ENCODE measurements at places on chromosomes 3 and 15.

DNA sequence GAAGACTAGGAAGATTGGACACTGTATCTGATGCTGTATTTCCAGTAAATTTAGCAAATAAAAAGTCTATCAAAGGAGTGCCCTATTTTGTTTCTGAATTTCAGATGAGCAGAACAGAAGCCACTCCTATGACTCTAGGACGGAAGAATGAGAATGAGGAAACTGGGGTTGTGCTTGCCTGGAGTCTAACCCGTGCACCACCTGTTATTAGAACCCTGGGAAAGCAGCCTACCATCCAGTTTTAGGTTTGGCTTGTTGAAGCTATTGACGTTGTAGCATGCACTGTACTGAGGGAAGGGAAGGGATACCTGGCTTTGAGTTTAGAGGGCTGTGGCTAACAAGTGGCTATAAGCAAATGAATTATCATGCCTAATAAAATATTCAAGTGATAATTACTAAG lies 318.5 kb downstream of the SLC9A9 start:
- no peak for DNase-seq

- DNase-seq, result no peak
Measured at GRCh38 chr3:30418443-30418842, 188.0 kb upstream of the TGFBR2 start.

- no peak for DNase-seq
Measured at GRCh38 chr15:101642361-101642760, 9.8 kb downstream of the TM2D3 start.

GRCh38 chr3:99871231-99872045 lies 53.8 kb downstream of the CMSS1 start:
- DNase-seq, result no peak

DNA sequence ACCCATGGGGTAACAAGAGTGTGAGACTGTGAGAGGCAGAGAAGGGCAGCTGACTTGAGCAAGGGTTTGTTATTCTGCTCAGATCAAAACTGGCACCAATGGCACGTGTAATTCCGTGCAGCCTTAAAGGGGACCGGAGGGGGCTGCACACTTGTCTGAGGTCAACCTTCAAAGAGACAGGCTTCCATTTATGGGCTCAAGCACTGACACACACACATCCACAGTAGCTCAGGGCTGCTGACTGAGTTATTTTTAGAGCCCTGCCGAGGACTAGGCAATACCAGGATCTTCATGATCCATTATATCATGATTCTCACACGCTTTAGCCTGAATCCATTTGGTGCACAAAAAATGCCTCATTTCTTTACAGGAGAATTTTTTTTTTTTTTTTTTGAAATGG lies 20.6 kb upstream of the SPTBN5 start:
- DNase-seq, result no peak

GRCh38 chr15:53126144-53126543 lies 336.0 kb upstream of the ONECUT1 start:
- DNase-seq, result no peak

DNA sequence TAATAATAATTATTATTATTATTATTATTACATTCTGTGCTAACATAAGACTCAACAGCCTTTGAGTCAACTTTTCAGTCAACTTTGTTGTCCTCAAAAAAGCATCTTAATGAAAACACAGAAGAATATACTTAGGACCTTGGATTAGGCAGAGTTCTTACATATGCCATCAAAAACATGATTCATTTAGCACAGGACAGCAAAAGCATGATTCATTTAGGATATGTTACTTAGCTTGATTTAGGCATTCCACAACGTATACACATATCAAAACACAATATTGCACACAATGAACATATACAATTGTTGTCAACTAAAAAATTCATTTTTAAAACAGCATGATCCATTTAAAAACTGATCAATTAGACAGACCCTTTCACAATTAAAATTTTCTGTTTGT lies 213.0 kb downstream of the FMN1 start:
- DNase-seq, result no peak

DNA sequence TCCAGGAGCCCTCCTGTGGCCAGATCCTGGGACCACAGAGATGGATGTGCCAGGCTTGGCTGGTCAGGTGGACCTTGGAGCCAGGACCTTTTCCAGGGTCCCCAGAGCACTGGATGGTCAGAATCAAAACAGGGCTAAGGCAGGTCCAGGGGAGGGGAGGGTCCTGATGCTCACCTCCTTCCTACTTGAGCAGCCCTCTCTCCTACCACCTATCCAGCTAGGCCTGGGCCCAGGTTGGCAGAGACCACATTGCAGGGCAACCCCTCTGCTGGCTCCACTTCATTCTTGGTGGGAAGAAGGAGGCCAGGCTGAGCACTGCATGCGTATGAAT lies 28.5 kb upstream of the SFMBT1 start:
- DNase-seq, result no peak

- no peak for DNase-seq
Measured at GRCh38 chr3:40873476-40873875, 325.8 kb upstream of the CTNNB1 start.

DNA sequence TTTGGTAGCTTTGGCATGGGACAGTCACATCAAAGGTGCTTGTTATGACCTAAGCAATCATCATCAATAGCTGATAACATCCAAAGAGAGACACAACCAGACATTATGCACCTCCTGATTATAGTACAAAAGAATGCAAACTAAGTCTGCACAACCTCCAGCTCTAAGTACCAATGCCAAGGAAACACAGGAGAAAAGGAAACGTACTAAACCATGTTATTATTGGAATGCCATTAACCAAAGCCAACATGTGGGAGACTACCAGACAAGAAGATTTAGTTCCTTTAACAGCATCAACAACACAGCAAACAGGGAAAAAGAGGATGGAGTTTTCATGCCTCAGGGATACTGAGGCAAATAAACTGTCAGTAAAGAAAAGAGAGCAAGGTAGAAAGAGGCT lies 61.4 kb downstream of the CD47 start:
- no peak for DNase-seq

DNA sequence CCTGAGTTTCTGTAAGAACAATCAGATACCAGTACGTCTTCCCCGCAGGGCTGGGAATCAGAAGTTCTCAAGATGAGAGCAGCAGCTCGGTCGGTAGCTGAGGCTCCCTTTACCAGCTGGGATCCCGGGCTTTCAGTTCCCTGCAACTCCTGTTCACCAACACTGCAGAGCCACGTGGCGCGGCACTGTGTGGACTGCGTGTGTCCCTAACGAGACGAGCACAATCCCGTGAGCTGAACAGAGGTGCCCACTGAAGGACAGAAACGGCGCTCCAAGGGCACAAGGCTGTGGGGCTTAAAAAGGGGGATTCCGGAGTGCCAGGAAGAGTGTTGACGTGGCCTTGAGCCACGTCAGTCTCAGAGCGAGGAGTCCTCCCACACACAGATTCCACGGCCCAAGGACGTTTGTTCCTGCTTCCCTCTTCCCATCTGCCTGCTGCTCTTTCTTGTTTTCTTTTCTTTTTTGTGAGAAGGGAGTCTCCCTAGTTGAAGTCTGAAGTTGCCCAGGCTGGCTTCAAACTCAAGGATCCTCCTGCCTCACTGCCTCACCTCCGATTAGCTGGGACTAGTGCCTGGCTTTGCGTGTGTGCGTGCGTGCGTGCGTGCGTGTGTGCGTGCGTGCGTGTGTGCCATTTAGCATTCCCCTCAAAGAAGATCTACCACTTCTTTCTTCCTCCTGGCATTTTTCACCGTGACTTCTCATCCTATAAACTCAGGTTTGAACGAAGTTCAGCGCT lies 37.1 kb upstream of the RPL35A start:
- DNase-seq, result no peak

DNA sequence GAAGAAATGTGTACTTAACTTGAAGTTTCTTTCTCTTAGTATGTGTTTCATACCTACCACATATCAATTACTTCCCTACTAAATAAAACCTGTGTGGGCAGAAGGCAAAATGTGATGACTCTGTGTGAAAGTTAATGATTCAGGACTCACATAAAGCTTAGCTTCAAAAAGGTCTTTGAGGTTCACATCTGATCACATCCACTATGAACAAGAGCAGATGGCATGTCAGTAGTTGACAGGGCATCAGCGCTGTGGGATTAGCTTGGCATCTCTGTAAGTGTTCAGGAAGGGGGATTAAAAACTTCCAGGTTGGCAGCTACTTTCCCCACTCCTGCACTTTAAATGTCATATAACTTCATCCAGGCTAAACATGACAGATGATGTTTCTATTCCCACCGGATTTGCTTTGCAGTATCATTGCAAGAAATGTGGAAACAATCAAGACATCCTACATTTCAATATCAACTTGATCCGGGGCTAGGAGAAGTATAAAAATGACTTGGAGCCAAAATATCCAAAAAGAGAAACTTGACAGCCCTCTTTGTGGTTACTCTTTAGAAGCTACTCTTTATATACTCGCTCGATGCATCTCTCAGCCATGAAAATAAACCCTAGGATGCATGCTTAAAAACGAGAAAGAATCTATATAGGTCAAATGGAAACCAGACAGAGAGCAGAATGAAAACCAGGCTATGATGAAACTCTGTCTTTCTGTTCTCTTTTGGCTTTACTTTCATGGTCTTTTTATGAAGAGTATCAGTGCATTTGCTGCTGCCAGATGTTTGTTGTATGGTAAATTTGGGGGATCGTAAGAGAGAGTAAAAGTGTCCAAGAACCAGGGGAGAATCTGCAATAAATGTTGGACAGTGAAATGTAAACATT lies 273.1 kb upstream of the ALCAM start:
- DNase-seq, result no peak

DNA sequence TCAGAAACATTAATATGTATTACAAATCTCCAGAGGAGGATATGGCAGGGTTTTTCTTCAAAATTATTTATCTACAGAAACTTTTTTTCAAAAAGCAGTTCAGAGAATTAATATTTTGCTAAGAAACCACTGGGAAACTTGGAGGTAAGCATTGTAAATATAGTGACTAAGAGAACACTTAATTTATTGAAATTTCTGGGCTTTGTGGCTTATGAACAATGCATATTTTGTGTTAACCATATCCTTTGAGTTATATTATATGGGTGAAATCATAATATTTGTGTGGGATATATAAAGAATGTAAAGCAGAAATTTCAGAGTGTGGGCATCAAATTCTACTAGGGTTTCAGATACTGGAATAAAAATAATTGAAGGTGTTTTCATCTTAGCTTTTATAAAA lies 1059.2 kb downstream of the ZPLD1 start:
- DNase-seq, result no peak

DNA sequence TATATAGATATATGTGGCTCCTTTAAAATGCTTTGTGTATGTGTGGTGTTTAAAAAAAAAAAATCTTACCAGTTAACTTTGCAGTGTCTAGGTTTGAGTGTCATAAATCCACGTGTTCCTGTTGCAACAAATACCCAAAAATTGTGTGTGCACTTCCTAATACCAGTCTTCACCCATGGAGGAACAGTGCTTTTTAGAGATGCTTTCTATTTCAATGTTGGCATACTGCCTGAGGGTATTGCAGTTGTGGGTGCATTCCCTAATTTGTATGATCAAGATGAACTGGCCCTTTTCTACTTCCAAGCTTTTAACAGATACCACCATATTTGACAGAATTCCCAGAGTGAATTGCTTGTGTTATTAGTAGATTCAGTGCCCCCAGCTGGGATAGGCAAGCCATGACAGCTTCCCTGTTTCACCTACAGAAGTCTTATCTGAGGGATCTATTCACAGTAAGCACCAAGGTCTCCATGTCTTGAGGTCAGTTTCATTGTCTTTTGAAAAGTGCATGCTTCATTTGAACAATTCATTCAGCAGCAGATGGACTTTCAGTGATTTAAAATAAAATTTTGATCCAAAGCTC lies 68.9 kb upstream of the GOLGA6B start:
- no peak for DNase-seq

DNA sequence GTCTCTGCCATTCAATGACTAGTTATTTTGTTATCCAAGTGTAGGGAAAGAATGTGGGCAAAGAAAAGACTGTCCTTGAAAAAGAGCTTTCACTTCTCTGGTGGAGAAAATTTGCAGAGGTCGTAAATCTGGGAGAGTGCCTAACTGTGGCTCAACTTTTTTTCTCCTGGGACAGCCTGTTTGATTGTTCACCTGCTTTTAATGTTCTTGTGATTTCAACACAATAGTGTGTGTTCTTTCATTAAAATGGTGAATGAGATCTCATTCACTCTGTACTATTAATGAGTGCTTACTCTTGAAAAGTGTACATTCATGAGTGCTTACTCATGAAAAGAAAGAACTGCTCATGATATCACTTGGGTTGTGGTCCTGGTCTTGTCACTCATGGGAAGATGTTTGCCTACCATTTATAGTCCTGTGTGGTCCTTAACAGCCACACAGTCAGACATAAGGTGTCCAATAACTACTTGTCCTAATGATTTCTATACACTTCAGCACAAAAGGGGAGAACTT lies 567.3 kb downstream of the GRM7 start:
- no peak for DNase-seq

DNA sequence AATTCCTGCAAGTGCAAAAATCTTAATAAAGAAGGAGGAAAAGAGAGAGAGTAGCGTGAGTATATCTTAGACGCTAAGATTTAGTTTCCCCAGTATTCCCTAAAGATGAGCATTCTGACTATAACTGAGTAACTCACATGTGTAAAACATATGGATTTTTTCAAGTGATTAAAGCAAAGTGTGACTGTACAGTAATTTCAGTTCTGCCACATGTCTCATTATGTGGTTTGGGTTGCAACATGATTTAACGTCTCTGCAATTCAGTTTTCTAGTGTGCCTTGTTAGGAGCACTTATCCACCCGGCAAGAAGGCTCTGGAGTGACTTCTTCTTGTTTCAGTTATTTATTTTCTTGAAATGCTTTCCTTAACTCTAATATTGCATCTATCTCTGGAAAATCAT lies 514.1 kb downstream of the ROBO1 start:
- no peak for DNase-seq

- DNase-seq, result no peak
Measured at GRCh38 chr3:131582438-131582837, 79.7 kb upstream of the MRPL3 start.

- DNase-seq, result no peak
Measured at GRCh38 chr15:48802257-48802656, 8.6 kb downstream of the CEP152 start.

- no peak for DNase-seq
Measured at GRCh38 chr15:82790321-82790720, 15.5 kb downstream of the FSD2 start.

DNA sequence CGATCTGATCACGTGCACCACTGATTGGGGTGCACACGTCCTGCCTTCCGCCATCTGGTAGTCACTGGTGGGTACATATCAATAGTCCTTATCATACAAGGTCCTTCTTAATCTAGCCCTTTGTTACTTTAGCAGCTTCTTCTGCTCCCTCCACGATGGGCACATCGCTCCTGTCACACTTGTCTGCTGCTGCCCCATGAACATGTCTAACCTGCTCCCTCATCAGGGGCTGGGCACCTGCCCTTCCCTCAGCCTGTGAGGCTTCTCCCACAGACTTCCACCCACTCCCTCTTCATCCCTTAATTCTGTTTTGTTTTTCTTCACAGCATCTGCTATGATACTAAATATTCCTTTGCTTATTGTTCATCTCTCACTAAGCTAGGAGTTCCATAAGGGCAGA lies 82.5 kb downstream of the UACA start:
- DNase-seq, result no peak

DNA sequence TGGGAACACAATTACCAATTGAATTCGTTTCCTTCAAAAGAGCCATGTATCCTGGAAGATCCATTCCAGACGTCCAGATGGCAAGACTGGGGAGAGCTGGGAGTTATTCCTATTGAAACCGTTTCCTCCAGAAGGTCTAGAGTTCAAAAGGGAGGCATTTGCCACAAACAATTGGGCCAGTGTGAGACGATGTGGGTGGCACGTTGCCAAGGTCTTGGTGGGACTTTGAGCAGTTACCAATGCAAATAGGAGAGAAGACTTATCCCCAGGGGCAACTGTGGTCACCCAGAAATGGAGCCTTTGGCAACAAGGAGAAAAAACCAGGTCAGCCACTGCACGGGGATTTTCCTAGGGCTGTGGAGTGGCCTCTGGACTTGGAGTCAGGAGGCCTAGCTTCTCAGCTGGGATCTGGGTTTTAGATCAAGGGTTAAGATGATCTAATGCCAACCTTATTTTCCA lies 29.6 kb upstream of the TLE3 start:
- no peak for DNase-seq

All from iPS DF 6.9 (cell line).